BE2C (cell line): ENCODE measurements at places on chromosomes 3 and 15.

DNA sequence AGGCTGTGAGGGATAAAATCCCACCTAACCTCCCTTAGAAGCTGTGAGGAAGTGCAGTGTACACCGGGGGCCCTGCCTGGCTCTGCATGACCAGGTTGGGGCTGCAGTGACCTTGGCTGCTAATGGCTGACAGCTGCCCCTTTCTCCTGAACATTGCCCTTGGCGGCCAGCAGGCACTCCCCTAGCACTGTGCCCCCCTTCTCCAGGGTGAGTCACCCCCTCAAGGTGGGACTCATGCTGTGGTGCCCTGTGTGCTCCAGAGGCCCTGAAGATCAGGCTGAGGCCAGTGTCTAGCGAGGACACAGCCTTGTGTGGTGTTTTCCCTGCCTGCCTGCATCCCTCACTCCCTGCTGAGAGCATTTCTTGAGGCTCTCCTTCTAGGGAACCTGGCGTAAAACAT lies 21.0 kb upstream of the FGD5 start:
- no peak for DNase-seq

- no peak for DNase-seq
Observed at GRCh38 chr3:65013053-65013452, 325.3 kb upstream of the ADAMTS9 start.

- DNase-seq, result no peak
Observed at GRCh38 chr3:186121968-186122367, 13.1 kb upstream of the ETV5 start.

- no peak for DNase-seq
Observed at GRCh38 chr3:36172699-36173098, 207.6 kb upstream of the STAC start.

DNA sequence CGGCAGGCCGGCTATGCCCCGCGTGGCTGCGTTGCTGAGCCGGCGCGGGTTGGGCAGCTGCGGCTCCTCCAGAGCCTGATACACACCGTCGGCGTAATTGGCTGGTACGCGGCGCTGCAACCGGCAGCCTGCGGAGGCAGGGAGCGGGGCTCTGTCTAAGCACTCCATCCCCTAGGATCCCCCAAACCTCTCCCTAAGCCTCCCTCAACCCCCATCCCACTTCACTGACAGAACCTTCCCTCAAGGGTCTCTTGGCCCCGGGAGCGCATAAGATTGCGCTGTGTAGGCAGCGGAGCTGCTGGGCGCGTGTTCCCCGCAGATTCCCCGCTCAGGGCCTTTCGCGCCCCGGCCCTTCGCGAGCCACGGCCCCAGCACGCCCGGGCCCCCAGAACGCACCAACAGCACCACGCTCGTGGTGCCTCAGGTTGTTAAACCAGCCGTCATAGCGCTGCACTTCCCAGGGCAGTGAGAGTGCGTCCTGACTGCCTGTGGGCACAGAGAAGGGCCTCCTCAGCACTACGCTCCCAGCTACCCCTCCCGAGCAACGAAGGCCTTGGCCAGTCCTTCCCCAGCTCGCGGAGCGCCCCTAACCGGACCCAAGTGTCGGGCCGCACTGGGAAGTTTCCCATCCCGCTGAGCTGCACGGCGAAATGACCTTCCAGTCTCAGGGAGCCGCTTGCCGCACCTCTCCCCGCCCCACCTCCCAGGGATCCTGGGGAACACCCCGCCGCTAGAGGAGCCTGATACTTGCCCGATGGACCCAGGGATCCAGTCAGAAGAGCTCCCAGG lies 1.2 kb downstream of the DUOX2 start:
- DNase-seq, result peak; percentile 39

DNA sequence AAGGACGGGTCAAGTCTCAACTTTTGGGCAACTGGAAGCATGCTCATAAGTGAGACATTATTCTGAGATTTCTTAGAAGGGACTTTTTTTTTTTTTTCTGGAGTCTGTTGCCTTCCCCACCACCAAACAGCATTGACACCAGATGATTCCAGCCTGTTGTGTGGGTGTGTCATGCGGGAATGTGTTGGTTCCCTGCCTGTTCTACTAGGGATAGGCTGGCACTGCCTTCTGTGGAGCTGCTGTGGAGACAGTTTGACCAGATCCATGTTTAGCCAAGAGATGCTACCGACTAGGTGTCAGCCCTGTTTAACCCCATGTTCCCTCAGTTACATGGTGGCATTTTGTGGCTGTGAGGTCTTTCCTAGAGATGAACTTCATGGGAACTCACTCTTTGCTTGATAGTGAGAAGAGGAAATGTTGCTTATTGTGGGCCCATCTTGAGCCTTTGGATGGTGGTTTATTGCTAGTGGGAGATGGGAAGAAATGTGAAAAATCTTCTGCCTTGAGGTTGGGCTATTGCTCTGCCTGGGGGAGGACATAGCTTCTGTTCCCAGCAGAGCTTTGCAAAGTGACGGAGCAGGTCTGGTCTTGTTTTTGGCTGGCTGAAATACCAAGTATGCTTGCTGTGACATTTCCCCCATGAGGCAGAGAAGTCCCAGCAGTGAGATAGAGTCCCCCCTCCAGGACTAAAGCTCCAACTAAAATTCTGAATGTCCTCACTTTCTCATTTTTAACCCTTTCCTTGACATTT lies 31.3 kb downstream of the TRAK1 start:
- no peak for DNase-seq

- DNase-seq, result no peak
Observed at GRCh38 chr3:356952-357351, 160.4 kb downstream of the CHL1 start.

DNA sequence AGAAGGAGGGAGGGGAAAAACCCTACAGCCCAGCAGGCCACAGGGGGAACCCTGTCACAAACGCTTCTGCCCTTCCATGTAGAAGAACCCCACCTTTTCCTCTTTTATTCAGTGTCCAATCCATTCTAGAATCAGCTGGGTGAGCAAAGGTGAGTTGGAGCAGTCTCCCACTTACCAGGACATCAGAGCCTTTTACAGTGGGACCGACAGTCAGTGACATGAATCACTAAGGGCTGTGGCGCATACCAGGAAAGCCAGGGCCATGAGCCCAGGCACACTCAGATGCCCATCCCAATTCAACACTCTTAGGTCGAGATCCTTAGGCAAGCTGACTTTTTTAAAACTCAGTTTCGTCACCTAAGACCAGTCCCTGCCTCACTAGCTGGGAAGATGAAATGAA lies 146.1 kb downstream of the AQP9 start:
- DNase-seq, result no peak

DNA sequence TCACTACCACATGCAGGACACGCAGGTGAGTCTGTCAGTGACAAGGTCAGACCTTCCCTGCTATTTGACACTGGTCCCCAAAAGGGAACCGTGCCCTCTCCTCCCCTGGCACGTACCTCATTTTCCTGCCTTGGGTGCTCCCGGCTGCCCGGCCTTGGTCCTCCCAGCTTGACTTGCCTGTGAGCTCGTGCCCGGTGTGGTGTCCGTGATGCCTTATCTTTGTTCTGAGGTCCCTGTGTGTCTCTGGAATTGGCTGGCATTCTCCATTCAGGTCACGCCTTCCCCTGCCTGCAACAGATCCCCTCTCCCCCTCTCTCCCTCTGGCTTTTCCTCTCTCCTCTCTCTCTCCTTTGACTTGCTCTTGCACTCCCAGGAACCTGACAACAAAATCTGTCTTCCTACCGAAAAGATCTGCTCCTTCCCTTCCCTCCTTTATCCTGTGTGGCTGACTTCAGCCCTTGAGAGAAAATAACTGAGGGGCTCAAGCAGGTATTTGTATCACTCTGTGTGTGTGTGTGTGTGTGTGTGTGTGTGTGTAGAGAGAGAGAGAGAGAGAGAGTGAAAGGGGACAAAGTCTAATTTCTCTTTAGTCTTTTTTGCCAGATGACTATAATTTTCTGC lies at the start of gene MASP1:
TSS of gene MASP1 (minus strand) at position 226 of the 621 bp plus-strand sequence. CDS start at position 121, 105 bp downstream.
- no peak for DNase-seq

DNA sequence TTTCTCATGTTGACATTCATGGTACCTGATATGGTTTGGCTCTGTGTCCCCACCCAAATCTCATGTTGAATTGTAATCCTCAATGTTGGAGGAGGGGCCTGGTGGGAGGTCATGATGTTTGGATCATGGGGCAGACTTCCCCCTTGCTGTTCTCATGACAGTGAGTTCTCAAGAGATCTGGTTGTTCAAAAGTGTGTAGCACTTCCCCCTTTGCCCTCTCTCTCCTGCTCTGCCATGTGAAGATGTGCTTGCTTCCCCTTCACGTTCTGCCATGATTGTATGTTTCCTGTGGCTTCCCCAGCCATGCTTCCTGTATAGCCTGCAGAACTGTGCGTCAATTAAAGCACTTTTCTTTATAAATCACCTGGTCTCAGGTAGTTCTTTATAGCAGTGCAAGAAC lies 3.3 kb upstream of the UBL7 start:
- no peak for DNase-seq

DNA sequence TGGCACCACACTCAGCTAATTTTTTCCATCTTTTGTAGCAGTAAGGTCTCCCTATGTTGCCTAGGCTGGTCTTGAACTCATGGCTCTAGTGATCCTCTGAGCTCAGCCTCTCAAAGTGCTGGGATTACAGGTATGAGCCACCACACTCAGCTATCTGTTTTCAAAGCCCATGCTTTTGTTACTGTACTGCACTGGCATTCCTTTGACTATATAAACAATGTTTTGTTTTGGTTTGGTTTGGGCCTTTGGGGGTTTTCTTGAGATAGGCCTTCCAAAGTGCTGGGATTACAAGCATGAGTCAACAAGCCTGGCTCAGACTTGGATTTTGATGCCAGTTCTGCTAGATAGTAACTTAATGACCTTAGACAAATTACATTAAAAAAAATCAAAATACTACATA lies 89.7 kb upstream of the GK5 start:
- DNase-seq, result no peak

GRCh38 chr3:173676094-173676493 lies 278.6 kb downstream of the NLGN1 start:
- DNase-seq, result no peak

DNA sequence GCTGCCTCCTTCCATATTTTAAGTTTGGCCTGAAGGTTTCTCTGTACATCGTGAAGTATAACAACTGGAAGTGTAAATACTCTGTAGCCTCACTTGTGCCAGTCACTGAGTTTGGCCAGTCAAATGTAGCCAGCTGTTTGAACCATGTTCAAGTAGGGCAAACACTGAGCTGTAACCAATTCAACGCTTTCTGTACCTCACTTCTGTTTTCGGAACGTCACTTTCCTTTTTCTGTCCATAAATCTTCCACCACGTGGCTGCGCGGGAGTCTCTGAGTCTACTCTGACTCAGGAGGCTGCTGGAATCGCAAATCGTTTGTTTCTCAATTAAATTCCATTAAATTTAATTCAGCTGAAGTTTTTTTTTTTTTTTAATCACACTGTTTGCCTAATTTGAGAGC lies 88.8 kb upstream of the RARB start:
- no peak for DNase-seq

- no peak for DNase-seq
Observed at GRCh38 chr3:26004172-26004571, 214.3 kb downstream of the OXSM start.

- DNase-seq, result no peak
Observed at GRCh38 chr3:19248767-19249166, 100.5 kb downstream of the KCNH8 start.

GRCh38 chr3:192918275-192918588 lies 576 bp upstream of the MB21D2 start:
- no peak for DNase-seq

- no peak for DNase-seq
Observed at GRCh38 chr3:87298111-87298718, 21.8 kb upstream of the POU1F1 start.

DNA sequence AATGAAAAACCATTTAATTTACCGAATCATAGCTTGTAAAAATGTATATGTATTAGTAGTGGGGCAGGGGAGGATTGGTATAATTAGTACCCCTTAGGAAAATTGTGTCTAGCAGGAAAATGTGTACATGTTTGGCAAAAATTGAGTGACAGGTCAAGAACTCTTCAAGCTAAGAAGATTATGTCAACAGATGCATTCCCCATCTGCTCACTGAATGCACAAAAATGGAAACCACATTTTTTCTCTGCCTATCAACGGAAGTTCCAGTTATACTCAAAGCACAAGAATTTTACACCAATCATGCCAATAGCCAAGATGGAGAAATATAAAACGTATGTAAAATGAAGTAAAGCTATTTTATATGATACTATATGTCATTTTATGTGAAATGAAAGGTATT lies 377.8 kb downstream of the KCNH8 start:
- DNase-seq, result no peak

DNA sequence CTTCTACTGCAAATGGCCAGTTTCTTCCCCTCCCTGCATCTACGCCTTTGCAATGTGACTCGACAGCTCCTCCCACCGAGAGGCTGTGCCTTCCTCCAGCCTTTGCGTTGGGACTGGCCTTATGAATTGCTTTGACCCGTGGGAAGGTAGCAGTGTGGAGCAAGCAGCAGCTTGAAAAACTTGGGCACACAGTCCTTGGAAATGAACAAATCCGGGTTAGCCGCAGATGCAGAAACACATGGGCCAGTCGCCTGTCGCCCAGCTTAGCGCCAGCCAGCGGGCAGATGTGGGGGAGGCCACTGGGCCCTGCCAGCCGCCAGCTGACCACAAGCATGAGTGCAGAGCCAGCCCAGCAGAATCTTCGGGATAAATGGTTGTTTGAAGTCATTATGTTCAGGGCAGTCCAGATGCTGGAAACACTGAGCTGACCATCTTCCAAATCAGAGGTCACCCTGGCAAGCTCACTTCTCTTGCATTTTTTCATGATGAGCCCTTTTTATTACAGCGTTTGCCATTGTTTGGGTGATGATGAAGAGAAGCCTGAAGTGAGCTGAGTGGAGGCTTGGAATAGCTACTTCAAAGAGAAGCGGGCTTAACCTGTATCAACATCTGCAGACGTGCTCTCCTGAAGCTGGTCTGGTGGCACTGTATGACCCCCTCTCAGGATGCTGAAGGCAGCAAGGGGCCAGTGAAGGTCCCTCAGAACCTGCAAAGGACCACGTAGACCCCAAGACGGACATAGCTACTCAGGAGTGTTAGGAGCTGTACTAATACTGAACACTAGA lies 9.8 kb downstream of the SELENOS start:
- no peak for DNase-seq

DNA sequence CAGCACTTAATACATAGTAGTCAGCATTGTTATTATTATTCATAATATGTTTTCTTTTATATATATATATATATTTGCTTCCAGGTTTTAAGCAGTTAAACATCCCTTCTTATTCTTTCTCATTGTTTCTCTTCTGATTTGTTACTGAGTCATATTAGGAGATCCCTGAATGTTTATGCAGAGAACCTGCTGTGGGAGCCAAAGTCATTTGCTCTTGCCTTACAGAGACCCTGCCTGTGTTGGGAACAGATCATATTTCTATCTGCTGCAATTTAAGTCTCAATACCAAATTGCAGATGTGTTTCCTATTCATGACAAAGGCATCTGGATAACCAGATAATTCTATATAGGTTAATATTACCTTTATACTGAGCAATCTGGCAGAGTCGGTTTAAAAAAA lies 323.0 kb upstream of the UMPS start:
- DNase-seq, result no peak
